ENCODE measurements at places on chromosomes 4 and X. TPM values are rescaled to one million over a fixed set of nuclear protein-coding genes. Genes with fewer than 3 reads are reported as not detected.

EBP gene
- polyA plus RNA-seq, result 164 TPM

STBD1 gene
- polyA plus RNA-seq, result 1.3 TPM

TMEM154 gene
- 0.09 TPM for polyA plus RNA-seq

STARD8 gene
- polyA plus RNA-seq, result 12.7 TPM

GLUD2 gene
- 3.2 TPM for polyA plus RNA-seq

CORIN gene
- 0.75 TPM for polyA plus RNA-seq

UBE2K gene
- polyA plus RNA-seq, result 59.6 TPM

STOX2 gene
- 0.69 TPM for polyA plus RNA-seq

CYLC1 gene
- not detected for polyA plus RNA-seq

GASK1B gene
- 6.5 TPM for polyA plus RNA-seq

GRCh38 chr4:150211799-150212445 lies 133.7 kb downstream of the DCLK2 start:
- DNase-seq, result peak; percentile 56

- no peak for DNase-seq
These were observed 983.1 kb downstream of the STIM2 start for GRCh38 chr4:27843776-27844175.

- no peak for DNase-seq
These were observed 6.1 kb upstream of the SH3BP2 start for GRCh38 chr4:2786794-2787229.

GRCh38 chr4:24279911-24280375 lies 304.4 kb downstream of the DHX15 start:
- DNase-seq, result no peak

GRCh38 chr4:76449362-76449767 lies 14.3 kb downstream of the SHROOM3 start:
- DNase-seq, result no peak

DNA sequence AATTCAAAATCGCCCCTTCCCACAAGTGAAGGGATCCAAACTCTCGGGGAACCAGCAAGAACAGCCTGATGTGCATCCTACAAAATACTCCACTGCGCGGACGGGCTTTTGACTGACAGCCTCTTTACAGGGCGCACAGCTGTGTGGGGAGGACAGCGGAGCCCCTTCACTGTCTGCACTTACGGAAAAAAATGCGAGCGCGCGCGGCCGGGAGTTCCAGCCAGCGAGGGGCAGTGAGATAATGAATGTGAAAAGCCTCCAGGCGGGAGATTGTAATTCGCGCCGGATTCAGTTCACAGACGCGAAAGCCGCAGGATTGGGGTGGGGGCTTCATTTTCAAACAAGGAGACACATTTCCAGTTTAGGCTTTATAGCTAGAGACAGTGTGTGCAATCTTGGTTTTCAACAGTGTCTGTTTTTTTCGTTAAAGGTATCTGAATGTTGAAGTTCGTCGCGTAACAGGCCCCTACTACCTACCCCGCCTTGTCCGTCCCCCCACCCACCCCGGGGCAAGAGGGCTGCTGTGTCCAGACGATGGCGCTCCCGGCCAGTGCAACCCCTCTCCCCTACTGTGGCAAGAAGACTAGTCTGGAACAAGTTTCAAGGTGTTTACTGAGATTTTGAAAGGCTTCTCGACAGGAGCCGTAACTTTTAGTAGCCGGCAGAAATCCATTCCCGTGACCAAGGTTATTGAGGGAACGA lies 1.7 kb upstream of the GPR50 start:
- peak; percentile 37 for DNase-seq

GRCh38 chrX:48826135-48826875 lies at the start of gene ERAS:
TSS of gene ERAS (plus strand) at chrX:48826513. CDS start at chrX:48829124, 2,611 bp downstream.
- no peak for DNase-seq

- no peak for DNase-seq
These were observed 618 bp upstream of the FOXO4 start for GRCh38 chrX:71095033-71095432.

DNA sequence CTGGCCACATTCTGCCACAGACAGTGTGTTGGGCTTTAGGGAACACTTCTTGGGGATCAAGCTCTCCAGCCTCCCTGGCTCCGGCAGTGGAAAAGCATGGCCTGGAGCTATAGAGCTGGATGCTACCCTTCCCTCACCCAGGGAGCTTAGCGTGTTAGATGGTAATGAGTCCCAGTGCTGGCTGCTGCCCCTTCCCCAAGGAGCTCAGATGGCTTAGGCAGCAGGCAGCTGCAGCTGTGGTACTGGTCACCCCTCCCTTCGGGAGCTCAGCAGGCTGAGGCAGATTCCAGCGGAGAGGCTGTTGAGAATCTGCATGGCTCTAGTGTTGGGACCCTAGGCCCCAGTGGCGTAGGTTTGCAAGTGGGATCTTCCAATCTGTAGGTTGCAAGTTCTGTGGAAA lies 19.5 kb downstream of the TMEM144 start:
- peak; percentile 44 for DNase-seq

DNA sequence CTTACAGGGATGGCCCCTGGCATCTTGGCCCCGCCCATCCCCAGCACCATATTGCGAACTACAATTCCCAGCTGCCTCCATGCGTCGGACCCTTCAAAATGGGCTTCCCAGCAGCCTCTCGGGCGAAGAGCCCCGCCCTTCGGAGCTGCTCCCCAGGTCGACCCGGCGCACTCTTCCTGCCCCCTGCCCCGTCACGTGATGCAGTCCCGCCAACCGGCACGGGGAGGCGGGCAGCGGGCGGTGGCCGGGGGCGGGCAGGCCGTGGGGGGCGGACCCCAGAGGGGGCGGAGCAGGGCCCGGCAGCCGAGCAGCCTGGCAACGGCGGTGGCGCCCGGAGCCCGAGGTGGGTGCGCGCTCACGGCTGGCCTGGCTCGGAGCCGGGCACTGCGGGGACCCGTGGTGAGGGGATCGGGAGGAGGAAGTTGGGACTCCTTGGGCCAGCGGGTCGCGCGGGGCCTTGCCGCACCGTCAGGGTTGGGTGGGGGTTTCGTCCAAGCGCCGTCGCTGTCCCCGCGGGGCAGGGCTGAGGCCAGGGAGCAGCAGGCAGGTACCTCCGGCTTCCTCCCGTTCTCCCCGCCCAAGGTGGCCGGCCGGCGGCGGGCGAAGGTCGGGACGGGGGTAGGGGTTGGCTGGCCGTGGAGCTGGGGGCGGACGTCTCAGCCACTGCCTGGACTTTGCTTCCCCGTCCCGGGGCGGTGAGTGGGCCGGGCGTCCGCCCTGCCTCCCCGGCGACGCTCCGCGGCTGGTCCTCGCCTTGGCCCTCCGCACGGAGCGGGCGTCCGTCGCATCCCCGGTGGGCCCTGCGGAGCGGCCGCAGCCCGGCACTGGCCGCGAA lies at the start of gene MTM1:
MTM1 (plus strand) TSS at position 302 of the 835 bp plus-strand sequence. CDS start 23,994 bp downstream, outside the sequence.
- peak; percentile 96 for DNase-seq

- DNase-seq, result no peak
These were observed 249.1 kb downstream of the DCLK2 start for GRCh38 chr4:150327262-150327780.

DNA sequence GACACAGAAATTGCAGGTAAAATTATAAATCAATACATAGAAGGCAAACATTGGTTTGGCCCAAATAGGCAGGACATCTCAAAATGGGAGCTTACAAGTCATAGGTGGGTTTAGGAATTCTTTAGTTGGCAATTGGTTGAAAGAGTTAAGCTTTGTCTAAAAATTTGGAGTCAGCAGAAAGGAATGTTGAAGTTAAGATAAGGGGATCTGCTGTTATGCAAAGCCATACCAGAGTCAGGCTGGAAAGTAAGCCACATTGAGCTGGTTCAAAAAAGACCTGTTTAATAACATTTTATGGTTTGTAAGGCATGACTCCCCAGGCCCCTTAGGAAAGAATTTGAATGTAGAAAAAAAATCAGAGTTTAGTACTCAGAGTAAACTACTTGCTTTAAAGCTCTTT lies 92.6 kb downstream of the IL13RA2 start:
- DNase-seq, result no peak

DNA sequence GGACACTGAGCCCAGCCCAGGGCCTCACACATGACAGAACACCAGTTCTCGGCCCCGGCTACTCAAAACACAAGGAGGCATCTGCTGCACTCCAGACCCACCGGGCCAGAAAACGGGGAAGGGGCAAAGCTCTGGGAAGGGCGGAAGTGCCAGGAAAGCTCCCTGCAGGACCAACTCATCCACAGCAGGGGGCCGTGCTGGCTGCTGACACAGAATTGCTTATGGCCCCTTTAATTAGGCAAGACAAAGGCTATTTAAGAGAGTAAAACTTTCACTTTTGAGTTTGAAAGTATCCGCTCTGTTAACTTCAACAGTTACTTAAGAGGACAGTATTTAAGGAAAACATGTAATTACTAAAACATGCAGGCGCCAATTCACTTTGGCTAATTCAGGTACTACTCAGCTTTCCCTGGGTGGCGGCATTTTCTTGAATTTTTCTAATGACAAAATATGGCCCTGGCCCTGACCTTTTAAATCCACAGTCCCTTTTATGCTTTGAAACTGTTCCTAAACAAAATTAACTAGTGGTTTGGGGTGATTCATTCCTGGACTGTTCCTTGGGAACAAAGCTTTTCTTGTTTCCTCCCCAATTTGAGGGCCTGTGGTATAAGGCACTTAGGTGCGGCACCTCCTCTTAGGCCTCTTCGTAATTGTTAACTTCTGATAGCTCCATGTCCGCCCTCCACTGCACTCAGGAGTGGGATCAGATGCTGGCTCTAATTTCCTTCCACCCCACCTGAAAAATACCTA lies 40.4 kb downstream of the NSG1 start:
- DNase-seq, result no peak

GRCh38 chrX:115913575-115913974 lies 257.0 kb upstream of the AGTR2 start:
- DNase-seq, result no peak

DNA sequence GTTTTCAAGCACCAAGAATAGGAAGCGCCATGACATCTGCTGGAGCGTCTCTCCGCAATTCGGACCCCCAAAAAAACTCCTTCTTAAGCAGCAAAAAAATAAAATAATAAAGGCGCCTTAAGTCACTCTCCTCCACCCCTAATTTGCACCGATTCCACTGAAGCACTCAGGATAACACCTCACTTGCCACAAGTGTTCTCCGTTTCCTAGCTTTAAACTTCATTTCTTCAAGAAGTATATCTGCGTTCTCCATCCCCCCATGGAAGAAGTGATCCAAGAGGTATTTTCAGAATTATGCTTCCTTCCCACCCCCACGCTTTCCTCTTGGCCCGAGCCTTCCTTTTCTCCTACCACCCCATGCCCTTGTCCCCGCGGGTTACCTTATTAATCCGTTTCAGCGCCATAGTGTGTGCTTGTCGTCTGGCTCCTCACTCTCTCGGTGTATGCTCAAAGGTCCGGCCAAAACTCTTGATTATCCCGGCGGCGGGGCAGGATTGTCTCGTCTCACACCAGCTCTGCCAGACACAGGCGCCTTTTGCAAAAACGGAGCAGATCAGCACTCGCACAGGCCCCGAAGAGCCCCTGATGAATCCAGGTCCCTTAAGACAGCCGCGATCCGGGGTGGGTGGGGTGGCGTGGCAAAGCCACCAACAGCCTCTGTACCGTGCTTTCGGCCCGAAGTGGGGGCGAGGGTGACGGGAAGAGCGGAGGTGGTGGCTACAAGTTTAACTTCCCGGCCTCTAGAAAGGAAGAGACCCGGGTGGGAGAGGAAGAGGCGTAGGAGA lies 1.1 kb downstream of the UBE2D3 start:
- peak; percentile 14 for DNase-seq

DNA sequence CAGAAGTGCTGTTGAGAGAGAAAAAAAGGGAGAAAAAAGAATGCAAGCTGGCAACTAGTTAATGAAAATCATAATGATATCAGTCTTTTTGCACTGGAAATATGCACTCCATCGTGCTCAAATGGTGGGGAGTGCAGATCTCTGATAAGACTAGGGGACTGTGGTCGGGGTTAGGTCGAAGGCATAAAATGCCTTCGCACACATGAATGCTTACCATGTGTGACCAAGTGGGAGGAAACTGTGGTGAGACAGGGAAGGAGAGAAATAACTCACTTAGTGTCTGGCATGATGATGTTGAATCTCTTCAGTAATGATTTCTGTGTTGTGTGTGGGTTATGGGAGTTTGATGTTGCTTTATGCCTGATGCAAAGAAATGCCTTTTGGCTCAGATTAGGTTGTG lies 358.9 kb downstream of the FBXO8 start:
- no peak for DNase-seq

GRCh38 chr4:104879854-104880253 lies 266.8 kb upstream of the TET2 start:
- DNase-seq, result no peak

- no peak for DNase-seq
These were observed 15.6 kb downstream of the FAM53A start for GRCh38 chr4:1668488-1668840.

- no peak for DNase-seq
These were observed 119.4 kb upstream of the DMD start for GRCh38 chrX:33330798-33331197.

DNA sequence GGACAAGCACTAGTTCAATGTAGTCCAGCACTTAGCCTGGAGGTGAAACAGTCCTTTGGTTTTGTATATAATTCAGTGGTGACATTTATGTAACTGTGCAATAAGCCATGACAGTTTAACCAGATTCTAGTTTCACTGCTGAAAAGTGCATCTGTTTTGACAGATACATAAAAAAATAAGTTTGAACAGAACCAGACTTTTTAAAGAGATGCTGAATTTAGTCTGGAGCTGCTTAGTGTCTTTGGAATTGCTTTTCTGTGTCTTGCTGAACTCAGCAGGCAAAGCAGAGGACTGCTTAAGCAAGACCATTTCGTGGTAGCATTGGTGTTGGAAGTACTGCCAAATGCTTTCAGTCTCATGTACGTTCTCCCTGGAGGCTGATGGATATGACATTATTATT lies 393.5 kb downstream of the MAPK10 start:
- DNase-seq, result no peak

GRCh38 chr4:138310498-138310897 lies 68.3 kb upstream of the SLC7A11 start:
- no peak for DNase-seq

- DNase-seq, result no peak
These were observed 81.7 kb upstream of the GPM6B start for GRCh38 chrX:13898603-13899002.

DNA sequence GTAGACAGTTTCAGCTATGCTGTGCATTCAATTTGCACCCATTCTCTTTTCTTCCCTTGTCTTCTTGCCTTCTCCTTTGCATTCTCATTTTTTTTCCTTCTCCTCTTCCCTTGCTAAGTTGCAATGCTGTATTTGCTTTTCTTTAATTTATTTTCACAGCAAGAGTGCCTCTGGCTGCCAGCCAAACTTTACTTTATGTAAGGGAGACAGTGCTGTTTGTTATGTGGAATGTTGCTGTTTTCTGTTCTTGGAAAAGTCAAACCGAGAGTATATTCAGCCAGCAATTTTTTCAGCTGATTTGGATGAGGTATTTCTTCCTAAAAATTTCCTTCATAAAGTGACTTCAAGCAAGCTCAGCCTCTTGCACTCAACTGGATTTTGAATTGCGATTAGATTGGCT lies 1293.4 kb downstream of the ARAP2 start:
- no peak for DNase-seq

GRCh38 chr4:8590546-8590880 lies 2.1 kb upstream of the CPZ start:
- DNase-seq, result peak; percentile 22

GRCh38 chr4:179867300-179867878 lies 2375.8 kb upstream of the TENM3 start:
- DNase-seq, result peak; percentile 68

- no peak for DNase-seq
These were observed 1317.7 kb downstream of the FSTL5 start for GRCh38 chr4:160846121-160846520.
